Lower leg skin (tissue), 4 donors: ENCODE measurements at places on chromosomes 11 and 22. TPM values are rescaled to one million over a fixed set of nuclear protein-coding genes. Genes with fewer than 3 reads are reported as not detected.

- no peak for DNase-seq
These were observed 9.4 kb upstream of the NAV2 start for GRCh38 chr11:19703211-19703610.

- DNase-seq = no peak
These were observed 17.4 kb downstream of the LUZP2 start for GRCh38 chr11:24514219-24514594.

DNA sequence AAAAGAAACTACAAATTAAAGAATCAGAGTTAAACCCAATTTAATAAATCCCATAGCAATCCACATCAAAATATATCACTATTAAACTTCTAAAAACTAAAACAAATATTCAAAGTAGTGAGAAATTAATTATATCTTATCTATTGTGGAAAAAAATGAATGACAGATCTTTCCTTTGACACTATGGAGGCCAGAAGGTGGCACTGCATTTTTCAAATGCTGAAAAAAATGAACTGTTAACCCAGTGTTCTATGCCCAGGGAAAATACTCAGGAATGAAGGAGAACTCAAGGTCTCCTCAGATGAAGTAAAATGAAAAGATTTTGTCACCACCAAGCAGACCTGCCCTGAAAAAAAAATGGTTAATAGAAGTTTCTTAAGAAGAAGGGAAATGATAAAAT, 27.7 kb downstream of the TYR start:
- no peak for DNase-seq

- DNase-seq = no peak
These were observed 9.8 kb downstream of the TRAF6 start for GRCh38 chr11:36500315-36500721.

GRCh38 chr11:78350646-78351165, 66.9 kb downstream of the GAB2 start:
- DNase-seq = peak; percentile 43

DNA sequence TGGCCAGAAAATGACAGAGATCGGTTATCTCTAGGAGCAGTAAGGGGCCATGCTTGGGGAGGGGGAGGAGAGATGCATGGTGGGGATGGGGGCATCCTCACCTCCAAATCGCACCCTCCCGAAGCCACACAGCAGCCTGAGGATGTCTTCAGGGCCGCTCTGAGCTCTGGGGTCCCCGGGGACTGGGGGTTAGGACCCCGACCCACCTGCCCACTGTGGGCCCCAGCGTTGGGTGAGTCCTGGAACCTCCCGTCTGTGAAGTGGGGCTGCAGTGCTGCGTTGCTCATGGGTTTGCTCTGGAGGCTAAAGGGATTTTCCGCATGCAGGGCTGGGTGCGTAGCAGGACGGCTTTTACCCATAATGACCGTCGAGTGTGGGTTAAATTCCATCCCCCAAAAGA, 1046.3 kb downstream of the BRD1 start:
- DNase-seq = no peak

GRCh38 chr11:110829873-110830272, 117.6 kb upstream of the ARHGAP20 start:
- DNase-seq = no peak

DNA sequence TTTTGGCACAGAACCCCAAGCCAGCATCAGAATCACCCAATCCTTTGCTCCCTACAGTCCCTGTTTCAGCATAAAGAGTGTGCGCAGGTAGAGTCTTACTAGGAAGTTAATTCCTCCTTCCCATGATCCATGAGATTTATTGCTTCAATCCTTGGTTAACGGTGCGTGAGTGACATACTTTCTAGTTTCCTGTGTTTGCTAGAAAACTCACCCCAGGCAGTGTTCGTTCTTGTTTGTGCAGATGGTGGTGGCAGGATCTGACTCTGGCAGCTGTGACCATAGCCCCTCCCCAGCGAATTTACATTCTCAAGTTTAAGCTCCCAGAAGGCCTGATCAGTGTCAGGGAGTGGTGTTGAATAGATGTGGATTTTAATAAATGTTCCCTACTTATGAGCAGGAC, 106.7 kb upstream of the CCT8L2 start:
- no peak for DNase-seq

DNA sequence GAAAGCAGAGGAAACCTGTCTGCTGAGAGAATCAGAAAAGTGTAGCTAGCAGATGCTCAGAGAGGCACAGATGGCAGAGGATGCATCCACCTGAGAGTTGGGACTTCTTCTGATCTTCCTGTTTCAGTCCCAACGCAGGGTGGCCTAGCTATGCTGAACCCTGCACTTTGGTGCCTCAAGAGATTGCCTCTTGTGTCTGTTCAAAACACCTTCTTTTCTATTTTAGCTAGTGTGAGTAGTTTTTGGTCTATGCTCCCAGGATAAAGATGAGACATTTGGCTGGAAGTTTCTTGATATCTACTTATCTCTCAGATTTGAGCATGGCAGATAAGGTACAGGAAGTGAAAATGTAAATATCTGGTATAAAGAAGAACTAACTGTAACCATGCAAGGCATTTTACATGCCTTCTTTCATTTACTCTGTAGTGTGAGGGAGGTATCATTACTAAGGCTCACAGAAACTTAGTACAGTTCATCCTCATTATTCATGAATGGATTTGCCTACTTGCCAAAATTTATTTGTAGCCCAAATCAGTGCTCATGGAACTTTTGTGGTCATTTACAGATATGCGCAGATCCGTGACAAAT, 47.0 kb upstream of the PSMA1 start:
- no peak for DNase-seq

- DNase-seq = peak; percentile 88
These were observed 4.7 kb upstream of the FAM111B start for GRCh38 chr11:59102259-59102765.

- no peak for DNase-seq
These were observed 94.2 kb downstream of the ABTB2 start for GRCh38 chr11:34263441-34264091.

DNA sequence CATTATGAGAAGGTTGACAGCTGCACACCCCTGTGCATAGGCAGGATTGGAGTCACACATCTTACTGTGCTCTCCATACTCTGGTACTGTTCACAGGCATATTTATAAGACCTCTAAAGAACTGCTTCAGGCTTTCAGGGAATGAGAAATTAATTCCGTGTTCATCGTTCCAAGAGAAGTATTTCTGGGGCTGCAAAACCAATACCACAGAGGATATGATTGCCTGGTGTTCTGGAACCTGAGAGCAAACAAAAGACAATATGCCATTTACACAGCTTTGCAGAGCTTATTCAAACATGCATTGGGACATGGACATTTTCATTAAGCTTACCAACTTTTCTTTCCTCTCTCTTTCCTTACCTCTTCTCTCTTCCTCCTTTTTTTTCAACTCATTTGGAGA, 388.7 kb downstream of the NTM start:
- DNase-seq = no peak

RANGAP1 gene
- total RNA-seq = 123 TPM

AIFM3 gene
- 0.15 TPM for total RNA-seq

PPP2R5B gene
- total RNA-seq = 21.8 TPM

HEPACAM gene
- total RNA-seq = not detected

ARCN1 gene
- 61.8 TPM for total RNA-seq

CDHR5 gene
- total RNA-seq = not detected

MUC6 gene
- not detected for total RNA-seq

C1QTNF5 gene
- total RNA-seq = 4.2 TPM

RFPL1 gene
- total RNA-seq = not detected

CCDC116 gene
- total RNA-seq = 0.49 TPM

PHOX2A gene
- total RNA-seq = not detected
